ENCODE measurements at places on chromosomes 7 and 10.
A peak's percentile ranks its signal among the peaks of the same experiment; 100 is the strongest.

- peak; percentile 35 for DNase-seq
Observed at GRCh38 chr10:112115781-112116385, 67.7 kb downstream of the GPAM start.

DNA sequence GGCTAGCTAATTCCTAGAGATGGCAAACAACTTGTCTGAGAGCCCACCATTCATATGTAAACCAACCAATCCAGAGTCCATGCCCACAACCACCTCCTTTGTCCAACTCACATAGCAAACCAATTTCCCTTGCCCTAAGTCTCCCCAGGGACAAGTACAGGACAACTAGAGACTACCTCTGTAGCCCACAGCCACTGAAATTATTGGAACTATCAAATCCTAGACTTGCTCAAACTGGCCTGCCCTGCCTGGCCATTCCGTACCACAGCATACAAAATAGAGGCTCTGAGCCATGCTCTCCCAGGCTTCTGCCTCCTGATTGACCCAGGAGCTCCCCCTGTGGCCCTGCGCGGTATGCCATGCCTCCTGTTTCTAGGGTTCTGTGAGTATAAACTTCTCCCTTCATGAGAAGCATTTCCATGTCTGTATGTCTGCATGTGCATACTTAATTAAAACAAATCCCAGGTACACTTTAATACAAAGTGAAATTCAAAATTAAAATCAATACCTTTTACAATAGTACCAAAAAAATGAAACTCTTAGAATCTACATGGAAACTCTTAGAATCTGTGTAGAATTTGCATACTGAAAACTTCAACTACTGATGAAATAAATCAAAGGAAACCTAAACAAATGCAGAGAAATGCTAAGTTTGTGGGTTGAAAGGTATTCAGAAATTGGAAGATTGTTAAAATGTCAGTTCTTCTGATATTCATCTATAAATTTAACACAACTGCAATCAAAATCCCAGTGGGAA lies 4.0 kb upstream of the HECW1 start:
- DNase-seq, result peak; percentile 77

GRCh38 chr10:97095701-97096260 lies 90.0 kb downstream of the SLIT1 start:
- no peak for DNase-seq

GRCh38 chr7:151020231-151020630 lies 4.1 kb downstream of the ATG9B start:
- no peak for DNase-seq

DNA sequence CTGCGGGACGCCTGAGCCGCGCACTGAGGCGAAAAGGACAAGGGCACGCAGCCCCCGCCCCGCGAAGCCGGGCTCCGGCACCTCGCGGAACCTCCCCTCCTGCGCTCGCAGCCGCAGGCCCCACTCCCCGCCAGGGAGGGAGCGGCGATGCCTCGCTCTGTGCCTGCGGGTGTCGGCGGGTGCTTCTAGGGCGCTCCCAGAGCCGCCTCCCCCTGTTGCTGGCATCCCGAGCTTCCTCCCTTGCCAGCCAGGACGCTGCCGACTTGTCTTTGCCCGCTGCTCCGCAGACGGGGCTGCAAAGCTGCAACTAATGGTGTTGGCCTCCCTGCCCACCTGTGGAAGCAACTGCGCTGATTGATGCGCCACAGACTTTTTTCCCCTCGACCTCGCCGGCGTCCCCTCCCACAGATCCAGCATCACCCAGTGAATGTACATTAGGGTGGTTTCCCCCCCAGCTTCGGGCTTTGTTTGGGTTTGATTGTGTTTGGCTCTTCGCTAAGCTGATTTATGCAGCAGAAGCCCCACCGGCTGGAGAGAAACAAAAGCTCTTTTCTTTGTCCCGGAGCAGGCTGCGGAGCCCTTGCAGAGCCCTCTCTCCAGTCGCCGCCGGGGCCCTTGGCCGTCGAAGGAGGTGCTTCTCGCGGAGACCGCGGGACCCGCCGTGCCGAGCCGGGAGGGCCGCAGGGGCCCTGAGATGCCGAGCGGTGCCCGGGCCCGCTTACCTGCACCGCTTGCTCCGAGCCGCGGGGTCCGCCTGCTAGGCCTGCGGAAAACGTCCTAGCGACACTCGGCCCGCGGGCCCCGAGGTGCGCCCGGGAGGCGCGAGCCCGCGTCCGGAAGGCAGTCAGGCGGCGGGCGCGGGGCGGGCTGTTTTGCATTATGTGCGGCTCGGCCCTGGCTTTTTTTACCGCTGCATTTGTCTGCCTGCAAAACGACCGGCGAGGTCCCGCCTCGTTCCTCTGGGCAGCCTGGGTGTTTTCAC lies 519 bp downstream of the ITGB8 start:
- peak; percentile 21 for DNase-seq

- DNase-seq, result no peak
Observed at GRCh38 chr7:110983822-110984456, 107.0 kb upstream of the LRRN3 start.

GRCh38 chr7:87810130-87810529 lies 66.0 kb downstream of the SLC25A40 start:
- no peak for DNase-seq

DNA sequence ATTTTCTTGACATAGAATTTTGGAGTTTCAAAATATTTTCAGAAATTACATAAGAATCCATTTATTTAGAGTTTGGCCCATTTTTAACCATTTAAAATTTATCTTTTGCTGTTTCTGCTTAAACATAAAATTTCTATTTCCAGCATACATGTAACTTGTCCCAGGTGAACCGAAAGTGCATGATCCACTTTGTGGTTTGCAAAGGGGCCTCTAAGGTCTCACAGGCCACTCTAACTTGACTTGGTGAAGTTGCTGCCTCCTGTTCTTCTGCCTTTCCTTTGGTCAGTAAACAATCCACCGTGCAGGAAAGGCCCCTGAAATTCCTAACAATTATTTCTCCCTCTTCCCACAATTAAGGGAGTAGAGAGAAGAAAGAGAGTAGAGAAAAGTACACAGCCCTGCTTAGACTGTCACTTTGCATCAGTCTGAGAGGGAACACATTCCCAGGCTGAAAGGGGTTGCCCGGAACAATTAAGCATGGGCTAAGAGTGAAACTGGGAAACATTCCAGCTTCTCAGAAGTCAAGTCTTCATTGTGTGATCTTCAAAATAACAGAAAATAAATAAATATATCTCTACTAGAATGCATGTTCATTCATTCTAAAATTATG lies 79.5 kb upstream of the SEMA3A start:
- no peak for DNase-seq

- peak; percentile 51 for DNase-seq
Observed at GRCh38 chr10:122551450-122551849, 9.1 kb upstream of the DMBT1 start.

GRCh38 chr10:82757901-82758300 lies 882.9 kb downstream of the NRG3 start:
- no peak for DNase-seq

GRCh38 chr7:114819616-114820362 lies 102.1 kb upstream of the MDFIC start:
- no peak for DNase-seq

- DNase-seq, result no peak
Observed at GRCh38 chr7:28738412-28738811, 219.7 kb downstream of the TRIL start.

GRCh38 chr7:22487978-22488642 lies 11.9 kb downstream of the STEAP1B start:
- DNase-seq, result no peak

DNA sequence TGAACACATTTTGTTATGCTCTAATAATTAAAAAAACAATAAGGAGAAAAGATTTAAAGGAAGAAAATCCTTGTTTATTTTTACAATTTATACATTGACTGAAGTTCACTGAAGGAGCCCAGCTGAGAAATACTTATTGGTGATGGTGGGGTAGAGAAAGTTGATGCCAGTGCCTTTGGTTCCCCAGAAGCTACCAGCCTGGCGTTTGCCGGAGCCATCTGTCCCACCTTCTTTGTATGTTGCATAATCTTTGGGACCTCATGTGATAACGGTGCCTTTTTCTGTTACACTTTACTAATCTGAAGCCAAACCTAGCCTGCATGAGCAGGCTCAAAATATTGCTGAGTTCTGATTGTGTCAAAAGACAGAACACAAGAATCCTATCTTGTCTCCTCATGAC lies 22.7 kb downstream of the ZNF365 start:
- DNase-seq, result no peak

- no peak for DNase-seq
Observed at GRCh38 chr10:17169803-17170202, 31.7 kb downstream of the TRDMT1 start.

GRCh38 chr7:159141660-159142059 lies 3.0 kb downstream of the VIPR2 start:
- DNase-seq, result no peak

- no peak for DNase-seq
Observed at GRCh38 chr10:71245420-71246325, 33.3 kb downstream of the UNC5B start.

DNA sequence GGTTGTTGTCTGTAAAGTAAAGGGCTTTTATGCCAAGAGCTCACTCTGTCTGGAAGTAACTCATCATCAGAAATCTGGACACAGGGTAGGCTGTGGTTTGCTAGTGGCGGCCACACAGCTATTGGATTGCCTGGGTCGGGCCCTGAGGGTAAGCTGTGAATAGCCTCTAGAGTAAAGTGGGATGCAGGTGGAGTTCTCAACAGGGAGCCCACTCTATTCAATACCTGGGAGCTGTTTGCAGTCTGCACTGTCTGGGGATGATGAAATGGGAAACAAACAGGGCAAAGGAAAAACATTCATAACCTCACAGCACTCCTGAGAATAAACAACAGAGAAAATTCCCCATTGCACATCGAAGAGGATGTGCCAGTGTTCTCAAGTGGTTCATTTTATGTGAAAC lies 582.6 kb downstream of the CALN1 start:
- DNase-seq, result no peak

DNA sequence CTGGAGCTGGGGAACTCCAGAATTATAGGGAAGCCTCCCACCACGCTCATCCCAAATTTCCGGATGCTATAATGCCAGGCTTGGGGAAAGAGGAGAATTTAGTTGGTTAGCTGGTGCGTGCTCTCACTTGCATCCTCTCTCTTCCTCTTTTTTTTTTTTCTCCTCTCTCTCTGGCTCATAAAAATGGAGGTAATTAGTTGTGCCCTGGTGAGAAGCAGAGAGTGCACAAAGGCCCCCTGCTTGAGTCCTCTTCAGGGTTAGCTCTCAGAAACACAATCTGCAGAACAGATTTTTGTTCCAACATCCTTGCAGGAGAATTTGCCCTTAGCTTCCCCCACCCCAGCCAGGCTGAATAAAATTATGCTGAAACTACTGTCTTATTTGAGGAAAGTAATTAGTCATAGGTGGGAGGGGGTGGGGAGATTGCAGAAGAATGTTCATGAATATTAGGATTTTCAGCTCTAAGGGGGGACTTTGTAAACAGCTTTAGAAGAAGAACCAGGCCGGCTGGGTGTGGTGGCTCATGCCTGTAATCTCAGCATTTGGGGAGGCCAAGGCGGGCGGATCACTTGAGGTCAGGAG lies 7.6 kb downstream of the SERPINE1 start:
- DNase-seq, result no peak

DNA sequence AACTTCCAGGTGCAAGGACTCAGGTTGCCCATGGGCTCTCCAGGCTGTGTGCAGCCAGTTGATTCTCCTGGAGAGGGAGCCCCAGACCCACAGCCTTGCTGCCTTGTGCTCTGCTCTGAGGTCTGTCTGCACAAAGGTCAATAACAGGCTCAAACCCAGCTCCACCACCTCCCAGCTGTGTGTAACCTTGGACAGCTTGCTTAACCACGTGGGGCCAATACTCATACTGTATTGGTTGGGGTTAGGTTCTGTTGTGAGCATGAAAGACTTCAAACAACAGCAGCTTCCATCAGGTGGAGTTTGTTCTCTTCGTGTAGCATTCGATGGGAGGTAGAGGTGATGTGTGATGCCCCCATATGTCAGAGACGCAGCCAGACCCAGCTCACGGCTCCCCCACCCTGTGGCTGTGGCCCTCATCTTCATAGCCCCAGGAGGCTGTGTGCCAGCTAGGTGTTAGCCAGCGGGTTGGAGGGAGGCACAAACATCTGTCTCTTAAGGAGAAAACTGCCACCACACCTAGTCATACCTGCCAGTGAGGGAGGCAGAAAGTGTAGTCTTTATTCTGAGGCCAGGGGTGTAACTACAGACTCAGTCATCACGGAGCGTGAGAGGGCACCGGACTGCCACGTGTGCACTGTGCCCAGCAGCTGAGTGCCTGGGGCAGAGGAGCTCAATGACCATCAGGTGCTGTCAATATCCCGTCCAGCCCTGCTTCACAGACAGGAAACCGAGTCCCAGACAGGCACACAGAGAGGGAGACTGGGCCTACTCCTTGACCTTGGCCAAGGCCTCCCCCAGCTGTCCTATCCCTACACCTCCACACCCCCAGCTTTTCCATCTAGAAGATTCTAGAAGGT lies 8.1 kb upstream of the POLD2 start:
- DNase-seq, result no peak

DNA sequence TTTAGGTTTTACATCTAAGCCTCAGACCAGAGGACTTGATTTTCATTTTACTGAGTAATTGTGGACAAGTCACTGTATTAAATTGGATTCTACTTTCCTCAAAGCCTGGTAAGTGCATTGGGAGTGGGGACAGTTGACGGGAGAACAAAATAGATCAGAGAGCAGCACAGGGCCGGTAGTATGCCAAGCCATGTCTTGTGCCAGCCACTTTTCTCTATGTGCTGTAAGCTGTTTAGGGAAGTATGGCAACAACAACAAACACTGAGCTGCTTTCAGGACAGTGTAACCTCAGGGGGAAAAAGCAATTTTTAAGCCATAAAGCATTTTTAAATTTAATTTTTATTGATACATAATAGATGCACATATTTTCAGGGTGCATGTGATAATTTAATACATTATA lies 365.9 kb upstream of the IGFBP3 start:
- DNase-seq, result no peak

GRCh38 chr10:77932016-77932715 lies 5.6 kb upstream of the DLG5 start:
- DNase-seq, result no peak

DNA sequence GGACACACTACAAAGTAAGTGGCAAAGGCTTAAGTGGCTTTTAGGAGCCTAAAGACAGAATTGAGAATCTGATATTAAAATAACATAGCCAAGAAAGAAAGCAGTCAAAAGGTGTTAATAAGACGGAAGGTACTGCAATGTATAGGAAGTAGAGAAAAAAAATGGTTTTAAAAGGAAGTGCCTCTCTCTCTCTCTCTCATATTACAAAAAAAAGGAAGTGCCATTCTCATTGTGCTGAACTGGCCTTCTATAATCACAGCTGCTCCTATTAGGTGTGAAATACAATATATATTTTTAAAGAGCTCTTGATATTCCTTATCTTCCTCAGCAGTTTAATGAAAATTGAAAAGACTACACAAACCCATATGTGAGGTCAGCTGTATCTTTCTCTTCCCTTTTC lies 199.4 kb upstream of the NPVF start:
- DNase-seq, result no peak

Measured in stimulated activated CD4-positive, alpha-beta T cell treated with anti-CD3 and anti-CD28 coated beads, Interleukin-2, amount 100 ng/mL, for 24 hours (primary cell).